ENCODE measurements at places on chromosomes 16 and 17.

DNA sequence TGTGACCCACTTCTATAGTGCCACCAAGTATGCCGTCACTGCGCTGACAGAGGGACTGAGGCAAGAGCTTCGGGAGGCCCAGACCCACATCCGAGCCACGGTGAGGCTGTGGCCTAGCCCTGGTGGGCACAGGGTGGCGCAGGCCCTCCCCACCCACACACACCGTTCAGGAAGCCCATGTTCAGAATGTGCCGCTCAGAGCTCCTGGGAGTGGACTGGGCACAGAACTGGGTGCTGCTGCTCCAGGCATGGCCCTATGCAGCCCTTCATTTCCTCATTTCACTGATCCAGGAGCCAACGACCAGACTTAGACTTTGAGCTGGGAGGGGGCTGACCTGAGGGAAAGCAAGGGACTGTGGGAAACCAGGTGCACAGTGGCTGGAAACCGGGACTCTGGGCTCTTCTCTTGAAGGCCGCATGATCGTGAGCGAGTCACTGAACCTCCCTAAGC lies 2.4 kb upstream of the MRM1 start:
- DNase-seq: no peak

- DNase-seq: no peak
Measured at GRCh38 chr17:181245-182049, at the start of gene DOC2B. Gene DOC2B (minus strand): TSS chr17:181650. CDS start chr17:181479, 171 bp downstream.

DNA sequence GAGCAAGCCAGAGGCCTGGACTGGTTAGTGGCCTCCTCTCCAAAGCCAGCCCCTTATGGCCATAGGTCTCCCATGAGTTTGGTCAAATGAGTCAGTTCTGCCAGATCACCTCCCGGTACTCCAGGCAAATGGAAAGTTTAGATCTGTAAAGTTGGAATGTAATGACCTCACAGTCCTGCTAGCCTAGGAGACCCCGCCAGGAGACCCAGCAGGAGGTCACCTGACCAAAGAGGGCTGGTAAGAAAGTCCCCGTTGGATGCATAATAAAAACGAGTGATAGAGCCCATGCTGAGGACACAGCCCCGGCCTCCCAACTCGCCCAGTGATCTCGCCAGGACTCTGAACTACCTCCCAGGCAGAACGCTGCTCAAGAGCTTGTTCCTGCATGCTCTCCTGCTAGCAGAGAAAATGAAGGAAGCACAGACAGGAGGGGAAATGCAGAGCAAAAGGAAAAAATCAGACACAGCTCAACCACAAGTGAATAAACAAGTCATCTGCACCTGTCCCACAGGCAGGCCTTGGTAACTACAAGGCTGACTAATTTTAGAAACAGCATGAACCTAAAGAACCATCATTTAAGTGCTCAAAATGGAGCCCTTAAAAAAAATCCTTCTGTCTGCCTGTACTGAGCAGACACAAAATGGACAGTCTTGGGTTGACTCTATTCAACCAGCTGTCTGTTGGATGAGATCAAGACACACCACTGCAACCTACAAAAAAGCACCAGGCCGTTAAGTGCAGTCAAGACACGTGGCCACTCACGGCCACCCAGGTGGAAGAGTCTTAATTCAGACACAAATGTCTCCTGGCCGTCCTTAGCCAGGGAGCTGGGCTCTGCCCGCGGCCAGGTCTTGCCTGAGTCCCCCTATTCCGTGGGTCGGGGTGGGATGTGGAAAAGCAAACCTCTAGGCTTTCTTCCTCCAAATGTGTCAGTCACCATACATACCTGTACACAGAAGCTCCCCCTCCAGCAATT lies 9.2 kb downstream of the CDIP1 start:
- no peak for DNase-seq

GRCh38 chr17:49696233-49696761 lies 11.5 kb downstream of the SLC35B1 start:
- peak; percentile 51 for DNase-seq

DNA sequence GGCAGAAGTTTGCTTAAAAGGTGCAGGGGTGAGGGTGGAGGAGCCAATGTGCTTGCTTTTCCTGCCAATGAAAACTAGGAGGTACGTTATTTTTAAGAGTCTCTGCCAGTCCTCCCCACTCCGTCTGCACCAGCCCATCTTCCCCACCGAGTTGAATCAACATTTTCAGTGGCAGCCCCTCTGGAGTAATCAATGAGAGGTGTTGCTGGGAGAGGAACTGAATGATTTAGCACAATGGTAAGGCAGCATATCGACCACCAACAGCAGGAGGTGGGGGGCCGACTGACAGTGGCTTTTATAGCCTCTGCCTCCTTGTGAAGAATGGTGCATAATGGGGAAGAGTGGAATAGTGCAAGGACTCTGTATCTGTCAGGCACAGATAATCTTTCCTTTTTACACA lies 1465.0 kb upstream of the GOT2 start:
- no peak for DNase-seq

DNA sequence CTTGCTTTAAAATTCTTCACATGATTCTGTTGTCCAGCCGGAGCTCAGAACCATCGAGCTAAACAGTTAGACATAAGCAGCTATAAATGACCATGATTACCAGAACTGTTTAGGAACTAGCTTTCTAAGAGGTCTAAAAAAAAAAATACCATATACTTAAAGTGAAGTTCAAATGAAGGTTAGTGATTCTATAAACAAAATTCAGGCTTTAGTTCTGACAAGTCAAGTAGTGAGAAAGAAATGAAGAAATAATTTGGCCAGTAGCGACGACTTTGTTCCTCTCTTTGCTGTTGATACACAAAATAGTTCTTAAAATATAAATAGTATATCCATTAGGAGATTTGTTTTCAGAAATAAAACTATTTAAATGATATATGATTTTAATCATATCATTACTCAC lies 27.7 kb downstream of the ABCA8 start:
- DNase-seq: no peak

GRCh38 chr17:50052241-50052796 lies 3.6 kb upstream of the ITGA3 start:
- no peak for DNase-seq

DNA sequence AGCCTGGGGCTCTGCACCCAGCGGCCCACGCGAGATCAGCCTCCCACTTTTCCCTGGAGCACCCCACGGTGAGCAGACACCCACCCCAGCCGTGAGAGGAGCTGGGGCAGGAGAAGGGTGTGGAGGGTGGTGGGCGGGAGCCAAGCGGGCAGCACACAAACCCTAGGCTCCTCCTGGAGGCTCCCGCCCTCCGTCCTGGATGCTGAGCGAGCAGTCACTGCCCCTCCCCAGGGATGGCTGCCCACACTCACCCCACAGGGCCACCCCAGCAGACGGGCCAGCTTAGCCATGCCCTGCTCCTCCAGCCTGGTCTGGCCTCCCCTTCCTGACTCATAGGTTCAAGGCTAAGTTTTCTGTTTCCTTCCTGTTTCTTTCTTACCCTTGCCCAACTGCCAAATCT lies 15.7 kb upstream of the ABCC3 start:
- DNase-seq: no peak

- DNase-seq: peak; percentile 49
Measured at GRCh38 chr16:10949424-10949970, 5.1 kb downstream of the CLEC16A start.

DNA sequence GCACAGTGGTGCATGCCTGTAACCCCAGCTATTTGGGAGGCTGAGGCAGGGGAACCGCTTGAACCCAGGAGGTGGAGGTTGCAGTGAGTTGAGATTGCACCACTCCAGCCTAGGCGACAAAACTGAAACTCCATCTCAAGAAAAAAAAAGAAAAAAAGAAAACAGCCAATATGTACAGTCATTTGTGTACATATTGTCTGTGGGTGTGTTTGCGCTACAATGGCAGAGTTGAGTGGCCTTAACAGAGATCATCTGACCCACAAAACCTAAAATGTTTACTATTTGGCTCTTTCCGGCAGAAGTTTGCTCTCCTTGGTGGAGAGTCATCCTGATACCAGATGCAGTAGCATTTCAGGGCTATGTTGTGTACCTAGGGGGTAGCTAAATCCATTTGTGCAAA lies 57.9 kb downstream of the ARSG start:
- no peak for DNase-seq

DNA sequence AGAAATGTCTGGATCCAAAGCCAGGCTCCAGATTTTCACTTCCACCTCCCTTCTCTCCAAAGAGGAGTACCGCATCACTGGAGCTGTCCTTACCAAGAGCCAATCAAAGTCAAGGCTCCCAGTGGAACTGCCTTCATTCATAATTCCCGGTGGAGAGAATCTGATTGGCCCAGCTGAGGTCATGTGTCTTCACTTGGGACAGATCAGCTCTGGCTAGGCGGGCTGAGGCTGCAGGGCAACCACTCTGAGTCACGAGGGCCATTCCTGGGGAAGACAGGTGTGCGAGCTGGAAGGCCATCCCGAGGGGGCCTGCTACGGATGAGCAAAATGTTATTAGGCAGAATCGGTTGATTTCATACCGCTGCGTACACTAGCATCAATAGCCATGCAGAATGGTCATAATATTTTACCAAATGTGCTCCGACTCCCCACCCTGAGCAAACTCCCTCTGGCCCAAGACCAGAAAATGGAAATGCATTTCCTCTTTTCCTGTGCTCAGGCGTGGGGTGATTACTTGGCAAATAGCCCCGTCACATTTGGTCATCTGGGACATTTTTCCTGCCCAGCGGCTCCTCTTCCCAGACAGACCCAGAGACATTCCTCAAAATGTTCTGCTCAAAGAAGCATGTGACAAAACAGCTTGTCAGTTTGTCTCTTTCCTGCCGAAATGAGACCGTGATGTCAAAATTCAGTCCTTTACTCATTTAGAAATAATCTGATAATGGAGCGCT lies 111.1 kb downstream of the AIPL1 start:
- DNase-seq: no peak

GRCh38 chr16:75957870-75958269 lies 231.6 kb upstream of the CPHXL start:
- no peak for DNase-seq

GRCh38 chr16:88790312-88791211 lies 5.5 kb upstream of the PIEZO1 start:
- peak; percentile 75 for DNase-seq

- DNase-seq: no peak
Measured at GRCh38 chr17:74763565-74764387, 12.4 kb downstream of the NAT9 start.

GRCh38 chr17:13491916-13492736 lies 109.6 kb downstream of the HS3ST3A1 start:
- no peak for DNase-seq

DNA sequence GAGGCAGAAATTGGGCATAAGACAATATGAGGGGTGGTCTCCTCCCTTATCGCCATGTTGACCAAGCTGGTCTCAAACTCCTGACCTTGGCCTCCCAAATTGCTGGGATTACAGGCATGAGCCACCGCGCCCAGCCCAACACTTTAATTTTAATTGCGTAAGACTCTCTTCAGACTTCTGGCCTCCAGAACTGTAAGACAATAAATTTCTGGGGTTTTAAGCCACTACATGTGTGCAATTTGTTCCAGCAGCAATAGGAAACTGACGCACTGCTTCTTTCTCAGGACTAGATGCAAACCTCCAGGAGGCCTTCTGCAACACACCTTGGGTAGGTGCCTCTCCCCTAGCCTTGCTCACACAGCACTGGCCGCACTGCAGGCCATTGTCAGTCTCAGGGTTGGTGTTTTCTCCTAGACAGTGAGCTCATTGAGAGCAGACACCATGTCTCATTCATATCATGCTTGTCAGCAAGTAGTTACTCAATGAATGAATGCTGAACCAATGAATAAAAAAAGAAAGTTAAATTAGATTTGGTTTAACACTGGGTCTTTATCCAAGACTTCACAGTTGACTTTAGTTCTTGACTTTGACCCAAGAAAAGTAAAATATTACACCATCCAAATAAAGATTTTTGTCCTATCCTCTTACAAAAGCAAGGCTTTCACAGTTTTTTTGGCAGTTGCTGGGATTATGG lies 5.5 kb upstream of the ACSF2 start:
- no peak for DNase-seq

GRCh38 chr16:57297856-57298255 lies 13.4 kb upstream of the PLLP start:
- no peak for DNase-seq

DNA sequence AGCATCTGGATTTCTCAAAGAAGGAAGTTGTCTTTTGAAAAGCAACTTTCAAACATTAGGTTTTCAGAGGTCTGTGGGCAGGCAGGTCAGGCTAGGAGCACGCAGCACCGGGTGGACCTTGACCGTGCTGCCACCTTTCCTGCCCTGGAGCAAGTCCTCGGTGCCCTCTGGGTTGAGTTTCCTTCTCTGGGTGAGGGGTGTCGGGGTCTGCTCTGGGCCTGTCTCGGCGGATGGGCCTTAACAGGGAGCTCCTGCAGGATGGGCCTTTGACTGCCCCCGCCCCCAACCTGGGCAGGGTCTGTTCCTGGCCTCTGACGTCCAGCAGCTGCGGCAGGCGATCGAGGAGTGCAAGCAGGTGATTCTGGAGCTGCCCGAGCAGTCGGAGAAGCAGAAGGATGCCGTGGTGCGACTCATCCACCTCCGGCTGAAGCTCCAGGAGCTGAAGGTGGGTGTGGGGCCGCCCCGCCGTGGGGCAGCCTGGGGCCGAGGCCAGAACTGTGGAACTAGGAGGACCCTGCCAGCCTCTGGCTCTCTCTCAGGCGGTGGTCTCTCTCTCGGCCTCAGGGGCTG lies 8.7 kb downstream of the DEF8 start:
- DNase-seq: no peak

GRCh38 chr17:82647593-82648164 lies 565 bp downstream of the WDR45B start:
- DNase-seq: no peak

DNA sequence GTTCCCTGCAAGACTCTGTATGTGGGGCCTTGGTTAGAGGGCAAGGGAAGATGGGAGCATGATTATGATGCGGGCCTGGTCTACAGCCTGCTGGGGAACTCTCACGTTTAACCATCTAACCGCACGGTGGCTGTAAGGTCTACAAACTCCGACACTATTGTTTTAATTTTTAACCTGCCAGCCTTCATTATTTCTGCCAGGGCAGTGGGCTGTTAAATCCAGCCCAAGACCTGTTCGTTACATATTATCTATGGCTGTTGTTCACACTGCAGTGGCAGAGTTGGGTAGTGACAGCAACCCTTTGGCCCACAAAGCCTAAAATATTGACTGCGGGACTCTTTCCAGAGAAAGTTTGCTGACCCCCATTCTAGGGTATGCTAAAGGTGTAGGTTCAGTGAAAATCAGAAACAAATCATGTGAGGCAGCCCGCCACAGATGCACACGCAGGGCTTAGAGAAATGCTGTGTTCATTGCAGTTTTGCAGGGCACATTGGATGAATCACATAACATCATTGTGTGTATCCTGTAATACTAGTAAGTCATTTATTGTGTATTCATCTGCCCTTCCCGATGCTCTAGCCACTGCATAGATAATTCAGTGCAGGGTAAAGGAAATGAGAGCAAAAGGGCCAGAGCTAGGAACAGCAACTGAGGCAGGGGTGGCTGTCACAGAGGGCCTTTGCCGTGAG lies 14.3 kb downstream of the SNX29 start:
- DNase-seq: no peak

GRCh38 chr17:72120642-72121163 lies at the start of gene SOX9:
Gene SOX9 (plus strand): TSS chr17:72121020. CDS start chr17:72121392, 372 bp downstream.
- DNase-seq: no peak

GRCh38 chr16:50742576-50743200 lies 802 bp downstream of the CYLD start:
- DNase-seq: no peak

DNA sequence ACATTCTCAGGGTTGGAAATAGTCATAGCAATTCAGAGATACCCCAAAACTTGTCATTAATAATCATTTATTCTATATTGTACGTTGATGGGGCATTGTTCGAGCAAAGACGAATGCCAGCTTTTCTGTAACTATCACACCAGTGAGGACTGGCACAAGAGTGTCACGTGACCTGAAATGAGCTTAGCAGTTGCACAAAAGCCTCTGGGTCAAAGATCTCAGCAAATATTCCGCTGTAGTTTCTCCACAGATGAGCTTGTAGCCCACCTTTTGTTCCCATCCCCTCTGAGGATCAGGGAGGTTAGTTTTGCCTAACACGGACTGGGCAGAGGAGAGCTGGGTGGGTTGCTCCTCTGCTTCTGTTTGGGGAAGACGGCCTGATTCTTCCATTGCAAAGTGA lies 18.2 kb downstream of the IRX3 start:
- no peak for DNase-seq

All from KG1 (cell line).